ENCODE measurements at places on chromosomes 5 and 9.
A peak's percentile ranks its signal among the peaks of the same experiment; 100 is the strongest.

DNA sequence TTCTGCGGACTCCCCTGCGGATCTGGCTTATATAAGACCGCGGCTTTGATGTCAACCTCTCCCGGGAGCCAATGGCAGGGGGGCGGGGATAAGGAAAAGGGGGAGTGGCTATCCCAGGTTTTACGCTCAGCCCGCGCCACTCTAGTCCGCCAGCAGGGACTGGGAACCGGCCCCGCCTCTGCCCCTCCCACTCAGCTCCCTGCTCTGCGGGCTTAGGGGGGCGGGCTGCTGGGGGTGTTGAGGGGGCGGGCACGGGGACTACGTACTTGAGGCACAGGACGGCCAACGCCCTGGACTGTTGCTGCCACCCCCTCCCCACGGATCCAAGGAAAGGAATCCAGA is at the start of gene HAND1:
Gene HAND1 (minus strand): TSS at position 4 of the 342 bp plus-strand sequence. CDS start 219 bp downstream, outside the sequence.
- no peak for DNase-seq

DNA sequence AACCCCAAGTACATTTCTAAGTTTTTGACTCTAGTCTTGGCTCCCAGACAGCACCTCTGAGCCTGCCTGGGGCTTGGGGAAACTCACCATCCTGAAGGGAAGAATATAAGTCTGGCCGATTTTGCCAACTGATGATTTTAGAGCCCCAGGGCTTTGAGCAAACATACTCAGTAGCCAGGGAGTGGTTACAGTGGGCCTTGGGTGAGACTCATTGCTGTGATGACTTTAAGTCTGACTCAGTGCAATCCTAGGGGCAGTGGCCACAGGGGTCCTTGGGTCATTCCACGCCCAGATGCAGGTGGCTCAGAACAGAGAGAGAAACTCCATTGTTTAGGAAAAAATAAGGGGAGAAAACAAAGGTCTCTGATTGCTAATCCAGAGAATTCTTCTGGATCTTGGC is 312.0 kb upstream of the EDIL3 start:
- no peak for DNase-seq

GRCh38 chr5:154709368-154710305 is 45.5 kb upstream of the LARP1 start:
- DNase-seq: no peak

DNA sequence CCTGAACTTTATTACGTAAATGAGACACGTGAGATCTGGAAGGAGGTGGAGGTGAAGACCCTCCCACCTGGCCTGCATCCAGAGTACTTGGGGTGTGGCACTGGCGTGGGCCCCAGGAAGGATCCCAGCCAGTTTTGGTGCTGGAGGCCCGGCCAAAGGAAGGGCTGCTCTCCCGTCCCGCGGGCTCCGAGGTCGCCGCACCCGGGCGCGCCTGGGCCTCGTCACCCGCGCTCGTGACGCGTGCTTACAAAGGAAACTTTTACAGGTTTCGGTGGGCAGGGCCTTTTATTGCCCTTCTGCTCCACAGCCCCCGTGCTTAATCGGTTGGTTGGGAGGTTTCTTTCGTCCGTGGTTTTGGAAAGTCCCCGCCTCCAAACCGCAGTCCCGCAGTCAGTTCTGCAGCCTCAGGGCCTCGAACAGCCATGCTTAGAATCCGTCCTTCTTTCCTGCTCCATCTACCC is 29.2 kb downstream of the CDKN2A start:
- peak; percentile 39 for DNase-seq

DNA sequence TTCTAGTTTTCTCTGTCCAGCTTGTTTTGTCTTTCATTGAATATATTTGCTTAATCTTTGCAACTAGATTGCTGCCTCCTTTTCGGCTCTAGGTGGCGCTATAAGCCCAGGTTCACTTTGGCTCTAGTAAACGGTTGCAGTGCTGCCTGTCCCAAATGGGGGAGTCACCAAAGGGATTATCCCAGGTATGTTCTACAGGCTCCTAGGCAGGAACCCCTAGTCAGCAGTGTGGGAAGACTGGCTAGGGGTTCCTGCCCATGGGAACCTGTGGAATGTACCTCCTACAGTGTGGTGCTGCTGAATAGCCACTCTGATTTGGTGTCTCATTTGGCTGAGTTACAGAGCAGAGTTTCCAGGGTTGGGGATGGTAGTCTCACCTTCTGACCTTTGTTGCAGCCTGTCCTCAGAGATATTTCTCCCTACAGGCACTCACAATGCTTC is 85.2 kb downstream of the ARSB start:
- no peak for DNase-seq

- no peak for DNase-seq
Measured at GRCh38 chr9:72537011-72537545, 15.7 kb downstream of the TMC1 start.

DNA sequence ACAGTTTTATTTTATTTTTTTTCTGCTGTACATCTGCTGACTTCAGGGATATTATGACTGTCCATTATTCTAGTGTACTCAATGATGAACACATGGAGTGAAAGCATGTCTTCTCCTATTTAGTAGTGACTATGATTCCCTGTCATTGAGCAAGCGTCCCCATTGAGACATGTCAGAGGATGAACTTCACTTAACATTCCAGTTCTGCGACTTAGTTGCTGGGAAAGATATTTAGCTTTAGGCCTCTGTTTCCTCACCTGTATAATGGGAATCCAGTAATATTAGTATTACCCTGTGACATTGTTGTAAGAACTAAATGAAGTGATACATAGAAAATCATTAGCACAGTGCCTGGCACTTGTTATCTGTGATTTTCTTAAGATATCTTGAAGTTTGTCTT is 144.8 kb upstream of the DHFR start:
- no peak for DNase-seq

DNA sequence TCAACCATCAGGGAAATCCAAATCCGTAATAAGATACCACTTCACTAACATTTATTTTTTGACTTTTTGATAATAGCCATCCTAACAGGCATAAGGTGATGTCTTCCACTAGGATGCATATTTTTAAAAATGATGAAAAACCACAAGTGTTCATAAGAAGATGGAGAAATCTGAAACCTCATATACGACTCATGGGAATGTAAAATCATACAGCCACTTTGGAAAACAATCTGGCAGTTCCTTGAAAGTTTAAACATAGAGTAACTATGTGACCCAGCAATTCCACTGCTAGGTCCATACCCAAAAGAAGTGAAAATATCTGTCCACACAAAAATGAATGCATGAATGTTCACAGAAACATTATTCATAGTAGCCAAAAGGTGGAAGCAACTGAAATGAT is 431.0 kb downstream of the ENC1 start:
- DNase-seq: no peak

DNA sequence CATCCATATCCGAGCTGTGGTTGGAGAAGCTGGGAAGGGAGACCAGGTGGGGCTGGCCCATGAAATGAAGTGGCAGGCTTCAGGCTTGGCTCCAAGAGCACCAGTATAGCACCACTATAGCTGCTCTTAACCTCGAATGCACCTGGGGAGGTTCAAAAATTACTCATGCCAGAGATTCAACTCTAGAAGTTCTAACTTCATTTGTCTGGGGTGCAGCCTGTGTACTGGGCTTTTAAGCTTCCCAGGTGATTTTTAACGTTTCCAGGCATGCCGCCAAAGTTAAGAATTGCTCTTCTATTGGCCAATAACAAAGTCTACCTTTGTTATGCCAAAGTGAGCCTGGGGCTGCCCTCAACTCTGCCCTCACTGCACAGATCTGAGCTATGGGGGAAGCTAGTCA is 458 bp downstream of the PRSS3 start:
- no peak for DNase-seq

- no peak for DNase-seq
Measured at GRCh38 chr9:38019731-38020130, 49.3 kb downstream of the SHB start.

- no peak for DNase-seq
Measured at GRCh38 chr5:180975338-180975737, 13.3 kb upstream of the BTNL3 start.

DNA sequence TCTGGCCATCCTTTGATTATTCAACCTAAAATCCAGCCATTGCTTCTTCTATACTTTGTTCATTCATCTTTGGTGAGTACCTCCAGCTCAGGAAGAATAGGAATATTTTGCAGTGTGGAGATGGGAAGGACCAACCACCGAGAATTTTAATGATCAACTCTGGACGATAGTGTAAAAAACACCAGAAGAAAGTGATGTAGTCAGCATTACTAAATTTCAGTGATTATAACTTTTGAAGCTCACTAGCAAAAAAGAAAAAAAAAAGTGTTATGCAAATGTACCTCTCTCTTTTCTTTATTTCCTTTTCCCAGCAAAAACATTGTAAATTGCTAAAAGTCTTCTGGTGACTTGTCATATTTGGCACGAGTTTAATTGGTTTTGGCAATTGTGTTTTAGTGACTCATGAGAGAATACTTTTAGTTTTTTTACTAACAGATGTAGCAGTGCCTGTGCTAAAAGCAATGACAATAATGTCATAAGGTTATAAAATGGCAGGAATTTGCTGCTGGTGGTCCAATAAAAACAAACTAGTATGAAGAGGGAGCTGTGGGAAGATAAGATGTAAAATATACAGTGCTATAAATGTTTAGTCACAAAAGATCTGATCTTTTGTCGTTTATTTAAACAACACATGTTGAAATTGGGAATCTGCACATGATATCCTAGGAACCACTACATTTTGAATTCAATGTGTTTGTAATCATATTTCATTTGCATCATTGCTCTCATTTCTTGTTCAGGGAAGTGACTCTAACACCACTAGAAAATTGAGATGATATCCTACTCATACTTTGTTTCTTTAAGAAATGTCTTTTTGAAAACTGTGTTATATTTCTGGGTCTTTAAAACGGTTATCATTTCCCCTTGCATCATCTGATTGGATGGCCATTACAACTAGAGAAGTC is 81.3 kb upstream of the ERCC6L2 start:
- no peak for DNase-seq

DNA sequence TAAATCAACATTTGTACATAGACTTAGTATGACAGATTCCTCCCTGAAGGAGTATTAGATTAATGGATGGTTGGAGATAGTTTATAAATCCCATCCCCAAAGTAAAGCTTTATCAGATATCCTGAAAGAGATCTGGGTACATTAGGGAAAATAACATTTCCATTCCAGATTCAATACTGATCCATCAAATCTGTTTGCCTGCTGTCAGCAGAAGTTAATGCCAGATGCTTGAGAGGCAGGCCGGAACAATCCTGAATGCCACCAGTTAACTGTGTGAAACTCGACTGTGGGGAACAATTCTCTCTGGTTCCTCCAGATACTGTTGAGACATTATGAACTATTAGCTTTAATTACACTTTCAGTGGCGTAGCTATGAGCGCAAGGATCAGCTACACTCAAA is 1166.8 kb downstream of the MAT2B start:
- no peak for DNase-seq

DNA sequence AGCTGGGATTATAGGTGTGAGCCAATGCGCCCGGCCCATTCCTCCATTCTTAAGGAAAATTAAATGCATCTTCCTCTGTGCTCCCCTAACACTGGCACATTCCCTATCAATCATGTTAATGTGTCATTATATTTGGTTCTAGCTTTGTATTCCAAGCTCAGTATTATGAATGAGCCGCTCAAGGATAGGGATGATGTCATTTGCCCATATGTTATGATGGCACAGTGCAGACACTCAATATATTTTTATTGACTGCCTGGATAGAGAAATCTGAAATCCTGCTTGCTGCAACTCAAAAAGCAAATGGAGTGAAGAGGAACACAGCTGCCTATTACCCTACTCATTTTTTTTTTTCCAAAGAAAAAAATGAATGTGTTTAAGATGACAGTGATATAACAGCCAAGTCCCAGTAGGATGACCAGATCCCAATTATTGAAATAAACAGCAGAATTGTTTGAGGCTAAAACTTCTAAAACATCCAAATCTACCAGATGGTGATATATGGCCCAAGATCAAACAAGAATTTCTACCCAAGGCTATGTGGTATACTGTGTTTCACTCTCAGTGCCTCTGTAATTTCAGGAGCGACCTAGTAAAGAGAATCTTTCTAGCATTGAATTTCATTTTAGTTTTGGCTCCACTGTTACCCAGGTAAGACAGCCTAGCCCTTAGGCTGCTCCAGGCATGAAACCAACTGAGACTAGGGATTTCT is 16.3 kb downstream of the SUSD1 start:
- no peak for DNase-seq

GRCh38 chr5:167642779-167643517 is 648.5 kb upstream of the WWC1 start:
- DNase-seq: no peak

GRCh38 chr5:164497311-164498064 is 992.1 kb downstream of the MAT2B start:
- DNase-seq: no peak

GRCh38 chr9:16551692-16552091 is 318.8 kb downstream of the BNC2 start:
- no peak for DNase-seq

- no peak for DNase-seq
Measured at GRCh38 chr5:32094691-32095090, 79.4 kb downstream of the GOLPH3 start.

- no peak for DNase-seq
Measured at GRCh38 chr9:976258-976942, at the start of gene DMRT3. DMRT3 (plus strand) TSS chr9:976655; CDS start chr9:977002, 347 bp downstream.

DNA sequence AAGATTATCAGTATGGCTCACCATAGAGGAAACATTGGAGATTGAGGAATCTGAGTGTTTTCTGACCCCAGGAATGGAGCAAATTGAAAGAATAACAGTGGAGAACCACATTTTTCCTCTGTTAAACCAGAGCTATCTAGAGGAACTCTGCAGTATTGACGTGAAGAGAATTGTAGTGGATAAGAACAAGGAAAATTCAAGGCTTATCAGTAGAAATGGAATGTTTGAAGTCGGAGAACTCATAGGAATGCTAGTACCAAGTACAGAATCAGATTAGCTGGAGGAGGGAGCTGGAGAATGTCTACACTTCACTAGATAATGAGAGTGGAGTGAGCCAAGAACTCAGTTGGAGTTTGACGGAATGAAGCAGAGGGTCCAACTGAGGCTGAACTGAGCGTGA is 50.3 kb downstream of the SNCAIP start:
- DNase-seq: no peak

DNA sequence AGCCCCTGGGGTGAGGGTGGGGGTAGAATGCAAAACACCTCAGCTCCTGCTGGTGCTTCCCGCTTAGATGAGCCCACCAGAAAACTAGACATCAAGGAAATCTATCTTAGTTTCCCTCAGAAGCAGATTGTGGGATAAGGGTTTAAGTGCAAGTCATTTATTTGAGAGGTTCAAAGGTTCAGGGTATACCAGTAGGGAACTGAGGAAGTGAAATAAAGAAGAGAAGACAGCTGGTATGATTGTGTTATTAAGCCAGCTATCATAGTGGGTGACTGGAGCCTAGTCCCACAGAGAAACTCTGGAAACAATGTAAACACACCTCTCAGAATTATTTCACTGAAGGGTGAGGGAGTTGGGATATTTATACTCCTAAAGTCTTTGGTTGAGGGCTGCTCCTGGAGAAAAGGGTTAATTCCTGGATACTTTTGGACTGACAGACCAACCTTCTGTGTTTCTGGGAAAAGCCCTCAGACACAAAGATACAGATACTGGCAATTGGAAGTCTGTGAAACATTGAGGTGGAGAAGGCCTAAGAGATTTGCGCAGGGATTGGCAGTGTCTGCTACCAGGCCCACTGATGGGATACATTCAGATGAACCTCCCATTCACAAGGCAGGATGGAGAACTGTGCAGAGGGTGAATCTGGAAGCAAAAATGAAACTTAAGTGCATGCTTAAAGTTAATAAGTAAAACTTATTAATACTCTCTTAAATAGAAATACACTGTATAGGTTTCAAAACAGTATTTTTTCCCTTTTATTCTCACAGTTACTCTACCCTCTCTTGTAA is 6.4 kb upstream of the DCTN4 start:
- no peak for DNase-seq

GRCh38 chr9:36720043-36720442 is 147.3 kb downstream of the MELK start:
- DNase-seq: no peak

- DNase-seq: no peak
Measured at GRCh38 chr9:83440641-83441040, 97.6 kb downstream of the FRMD3 start.

All from activated naive CD4-positive, alpha-beta T cell treated with anti-CD3 and anti-CD28 coated beads, Interleukin-2, amount 50 U/mL, for 16 hours (primary cell).